ENCODE measurements at places on chromosomes 7 and 10.
A peak's percentile ranks its signal among the peaks of the same experiment; 100 is the strongest.

DNA sequence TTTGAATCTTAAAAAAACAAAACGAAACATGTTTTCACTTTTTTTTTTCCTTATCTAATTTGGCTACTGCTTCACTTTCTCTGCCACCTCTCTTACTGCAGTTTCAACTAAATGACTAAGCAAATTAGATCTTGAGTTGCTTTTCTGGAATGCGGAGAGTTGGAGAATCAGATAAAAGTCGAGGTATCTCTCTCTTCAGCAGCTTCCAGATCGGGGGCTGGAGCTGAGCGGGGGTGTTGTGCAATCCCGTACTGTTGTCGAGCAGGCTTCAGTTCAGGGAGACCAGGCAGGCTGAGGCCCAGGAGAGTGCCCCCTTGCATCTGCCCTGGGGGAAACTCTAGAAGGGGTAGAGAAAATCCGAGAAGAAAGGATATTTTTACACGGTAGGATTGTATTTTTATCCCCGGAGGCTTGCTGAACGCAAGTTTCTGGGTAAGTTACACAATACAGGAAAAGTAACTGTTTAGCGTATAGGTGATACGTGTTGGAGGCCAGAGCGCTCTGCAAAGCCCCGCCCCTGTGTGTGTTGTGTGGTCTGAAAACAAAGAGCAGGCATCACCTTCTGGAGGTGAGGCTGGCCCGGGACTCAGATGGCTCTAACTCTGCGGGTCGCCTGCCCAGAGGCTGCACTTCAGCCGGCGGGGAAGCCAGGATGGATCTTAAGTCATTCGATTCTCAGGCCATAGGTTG is 116.6 kb downstream of the KLF6 start:
- DNase-seq: peak; percentile 69

GRCh38 chr10:83991986-83992753 is 147.1 kb upstream of the GHITM start:
- no peak for DNase-seq

GRCh38 chr10:62934258-62934657 is 118.1 kb upstream of the EGR2 start:
- no peak for DNase-seq

GRCh38 chr10:70699659-70700174 is 27.4 kb downstream of the ADAMTS14 start:
- no peak for DNase-seq

DNA sequence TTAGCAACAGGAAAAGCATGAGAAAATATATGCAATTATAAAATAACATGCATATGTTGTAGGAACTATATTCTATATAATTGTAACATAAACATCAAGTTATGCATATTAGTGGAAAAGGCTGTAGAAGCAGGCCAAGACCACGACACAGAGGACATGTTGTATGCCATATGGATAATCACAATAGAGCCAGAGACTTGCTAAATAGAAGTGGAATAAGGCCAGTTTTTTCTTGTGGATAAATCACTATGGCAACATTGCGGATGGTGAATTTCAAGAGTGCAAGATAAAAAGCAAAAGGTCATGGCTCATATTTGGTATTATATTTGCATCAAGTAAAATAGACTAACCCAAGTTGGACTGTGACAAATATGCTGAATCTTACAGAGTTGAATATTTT is 93.0 kb downstream of the PCDH15 start:
- no peak for DNase-seq

DNA sequence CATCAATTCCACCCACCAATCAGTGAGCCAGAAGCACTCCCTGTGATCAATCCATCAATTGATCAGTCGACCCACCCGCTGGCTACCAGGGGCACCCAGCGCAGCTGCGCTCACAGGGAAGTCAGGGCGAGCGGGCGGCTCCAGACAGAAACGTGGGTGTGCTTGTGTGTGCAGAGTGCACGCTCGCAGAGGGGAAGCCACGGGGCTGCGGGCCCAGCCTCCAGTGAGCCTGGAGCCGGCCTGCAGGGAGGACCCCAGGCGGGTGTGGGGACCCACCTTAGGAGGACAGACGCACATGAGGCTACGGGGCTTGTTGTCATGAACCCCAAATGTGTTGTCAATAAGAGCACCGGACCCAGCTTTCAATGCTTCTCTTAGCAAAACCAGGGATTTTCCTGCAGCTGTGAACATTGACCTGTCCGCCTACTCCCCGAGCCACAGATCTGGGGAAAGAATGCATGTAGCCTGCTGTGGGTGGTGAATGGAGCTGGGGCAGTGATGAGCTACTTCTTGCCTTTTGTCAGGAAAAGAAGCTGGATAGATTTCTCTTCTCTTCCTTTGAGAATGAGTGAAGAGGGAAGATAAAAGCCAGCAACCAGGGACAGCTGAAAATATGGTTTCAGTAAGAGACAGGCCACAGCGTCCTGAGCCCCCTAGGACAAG is 497.8 kb downstream of the DNAJB6 start:
- no peak for DNase-seq

GRCh38 chr7:19957664-19958063 is 184.2 kb upstream of the TMEM196 start:
- DNase-seq: no peak

DNA sequence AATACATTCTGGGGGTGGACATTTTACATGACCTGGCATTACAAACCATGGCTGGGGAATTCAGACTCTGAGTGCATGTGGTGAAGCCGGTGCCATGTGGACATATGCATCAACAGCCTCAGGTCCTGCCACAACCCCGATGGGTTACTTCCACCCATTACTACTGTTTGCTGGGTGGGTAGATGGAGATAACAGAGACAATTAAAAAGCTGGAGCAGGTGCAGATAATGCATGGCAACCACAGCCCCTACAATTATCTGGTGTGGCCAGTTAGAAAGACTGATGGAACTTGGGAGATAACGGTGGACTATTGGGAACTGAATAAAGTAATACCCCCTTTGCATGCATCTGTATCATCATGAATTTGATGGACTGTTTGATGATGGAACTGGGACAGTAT is 21.6 kb upstream of the ADAMTS14 start:
- DNase-seq: no peak

DNA sequence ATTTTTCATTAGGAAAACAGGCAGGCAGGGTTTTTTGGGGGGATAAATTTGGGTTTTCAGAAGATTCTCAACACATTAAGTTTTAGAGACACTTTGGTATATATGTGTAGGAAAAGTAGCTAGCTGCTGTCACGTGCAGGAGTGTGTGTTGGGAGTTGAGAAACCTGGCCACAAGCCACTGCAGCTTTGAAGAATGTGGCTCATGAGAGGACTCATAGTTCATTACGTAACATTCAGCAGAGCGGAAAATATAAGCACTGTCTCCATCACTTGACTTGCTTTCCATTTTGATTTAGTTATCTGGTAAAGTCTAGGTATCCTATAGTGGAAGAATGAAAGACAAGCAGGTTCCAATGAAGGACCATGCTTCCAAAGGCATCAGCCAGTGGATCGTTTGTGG is 31.2 kb downstream of the SMNDC1 start:
- DNase-seq: peak; percentile 75

GRCh38 chr10:8071006-8071405 is 16.5 kb downstream of the GATA3 start:
- DNase-seq: no peak

DNA sequence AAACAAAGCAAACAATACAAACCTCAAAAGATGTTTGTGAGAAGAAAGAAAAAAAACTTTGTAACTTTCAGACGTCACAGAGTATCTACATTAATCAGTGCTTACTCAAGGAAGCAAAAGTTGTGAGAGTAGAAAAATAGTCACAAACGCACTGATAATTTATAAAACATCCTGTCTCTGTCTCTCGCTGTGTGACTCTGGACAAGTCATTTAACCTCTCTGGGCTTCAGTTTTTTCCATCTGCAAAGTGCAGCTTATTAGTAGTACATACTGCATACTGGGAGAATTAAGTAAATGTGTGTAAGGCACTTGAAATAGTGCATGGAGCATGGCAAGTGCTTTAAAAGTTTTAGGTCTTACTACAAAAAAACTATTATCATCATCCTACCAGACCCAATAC is 3.8 kb downstream of the ARHGAP12 start:
- no peak for DNase-seq

DNA sequence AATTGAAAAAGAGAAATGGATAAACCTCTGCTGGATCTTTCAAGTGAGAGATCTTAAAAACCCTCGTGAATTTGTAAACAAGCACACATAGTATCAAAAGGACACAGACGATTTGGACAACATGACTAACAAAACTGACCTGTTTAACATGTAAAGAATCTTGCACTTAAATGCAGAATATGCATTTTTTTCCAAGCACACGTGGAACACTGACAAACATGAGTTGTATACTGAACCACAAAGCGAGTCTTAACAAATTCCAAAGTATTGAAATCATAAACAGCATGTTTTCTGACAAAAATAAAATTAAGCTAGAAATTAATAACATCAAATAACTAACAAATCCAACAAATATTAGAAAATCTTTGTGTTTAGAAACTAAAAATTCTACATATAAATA is 65.0 kb upstream of the ZNF746 start:
- no peak for DNase-seq

DNA sequence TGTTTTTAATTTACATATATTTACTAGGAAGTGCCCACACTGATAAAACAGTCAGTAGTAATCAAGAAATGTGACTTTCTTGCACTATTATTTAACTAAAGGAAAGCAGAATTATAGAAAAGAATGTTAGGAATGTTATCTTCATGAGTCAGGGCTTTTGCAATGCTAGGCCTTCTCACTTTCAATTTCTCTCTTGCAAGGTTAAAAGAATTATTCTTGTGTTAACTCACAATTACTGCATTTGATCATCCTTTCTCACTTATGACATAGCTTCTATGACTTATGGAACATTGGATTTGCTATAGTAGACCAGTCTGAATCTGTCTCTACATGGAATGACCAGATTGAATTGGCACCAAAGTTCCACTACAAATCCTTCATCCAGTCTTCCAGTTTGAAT is 192.4 kb downstream of the SDK1 start:
- no peak for DNase-seq

All from uterus (tissue), 4 donors.